ENCODE measurements at places on chromosomes 3 and 15.

GRCh38 chr15:67870868-67871408, 31.1 kb upstream of the RNU6-1 start:
- no peak for DNase-seq

DNA sequence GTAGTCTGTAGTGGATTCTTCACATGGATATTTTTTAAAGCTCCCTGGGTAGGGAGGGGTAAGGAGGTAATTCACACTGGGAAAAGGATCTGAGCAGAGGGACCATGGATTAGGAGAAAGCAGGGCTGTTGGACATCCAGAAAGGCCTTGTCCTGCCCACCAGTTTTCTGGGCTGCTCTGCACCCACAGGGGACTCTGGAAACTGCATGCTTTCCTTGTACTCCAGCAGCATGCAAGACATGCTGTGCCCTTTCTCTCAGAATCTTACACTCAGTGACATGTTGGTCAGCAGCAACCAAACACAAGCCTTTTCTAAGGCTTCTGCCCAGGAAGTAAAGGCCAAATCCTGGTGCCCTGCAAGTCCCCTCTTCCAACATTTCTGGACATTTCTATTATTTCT, 2.5 kb upstream of the FBN1 start:
- no peak for DNase-seq

DNA sequence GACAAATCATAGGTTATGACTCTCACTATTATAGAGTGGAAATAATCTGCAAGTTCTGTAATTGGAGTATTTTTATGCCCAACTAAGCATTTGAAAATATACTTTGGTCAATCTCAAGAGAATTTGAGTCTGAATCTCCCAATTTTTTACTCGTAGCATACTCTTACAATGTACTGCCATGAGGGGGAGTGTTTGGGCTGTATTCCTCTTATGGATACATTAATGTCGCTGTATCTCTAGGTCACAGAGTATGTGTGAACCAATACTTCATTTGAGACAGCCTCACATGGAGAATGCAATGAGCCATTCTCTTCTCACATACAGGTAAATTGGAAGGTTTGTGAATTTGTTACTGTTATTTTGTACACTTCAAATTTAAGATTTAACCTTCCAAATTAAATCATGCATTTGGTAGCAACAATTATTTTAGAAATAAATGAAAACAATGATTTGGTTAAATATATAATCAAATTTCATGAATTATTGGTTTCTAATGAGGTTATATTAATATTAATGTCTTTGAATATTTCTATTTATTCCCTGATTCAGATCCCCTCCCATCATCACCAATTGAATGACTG, 5.5 kb upstream of the CD200 start:
- DNase-seq = peak; percentile 78

DNA sequence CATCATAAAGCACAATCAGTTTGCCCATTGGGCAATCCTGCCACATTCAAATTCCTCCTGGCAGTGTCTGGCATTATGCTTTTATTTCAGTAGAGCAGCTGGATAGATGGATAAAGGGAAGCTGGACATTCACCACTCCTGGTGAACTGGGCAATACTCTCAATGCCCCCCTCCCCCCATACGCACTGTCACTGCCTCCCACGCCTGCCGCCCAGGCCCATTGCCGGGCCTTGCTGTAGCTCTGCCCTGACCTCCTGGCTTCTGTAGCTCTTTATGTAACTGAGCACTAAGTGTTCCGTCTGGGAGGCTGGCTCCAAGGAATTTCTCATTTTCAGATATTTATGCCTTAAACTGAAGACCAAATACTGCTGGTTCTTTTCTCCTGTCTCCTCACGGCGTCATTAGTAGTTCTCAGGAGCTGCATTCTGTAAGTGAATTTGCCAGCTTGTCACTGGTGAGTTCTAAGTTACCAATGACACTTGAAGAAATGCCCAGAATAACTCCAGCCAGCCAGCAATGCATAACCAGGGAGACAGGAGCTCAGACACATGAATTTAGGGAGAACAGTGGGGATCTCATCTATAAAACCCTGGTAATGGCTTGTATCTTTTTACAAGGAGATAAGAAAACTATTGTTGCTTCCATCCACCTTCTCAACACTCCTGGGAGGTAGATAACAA, 25.5 kb upstream of the RASGRF1 start:
- no peak for DNase-seq

GRCh38 chr3:67515778-67516177, 138.6 kb downstream of the SUCLG2 start:
- no peak for DNase-seq

DNA sequence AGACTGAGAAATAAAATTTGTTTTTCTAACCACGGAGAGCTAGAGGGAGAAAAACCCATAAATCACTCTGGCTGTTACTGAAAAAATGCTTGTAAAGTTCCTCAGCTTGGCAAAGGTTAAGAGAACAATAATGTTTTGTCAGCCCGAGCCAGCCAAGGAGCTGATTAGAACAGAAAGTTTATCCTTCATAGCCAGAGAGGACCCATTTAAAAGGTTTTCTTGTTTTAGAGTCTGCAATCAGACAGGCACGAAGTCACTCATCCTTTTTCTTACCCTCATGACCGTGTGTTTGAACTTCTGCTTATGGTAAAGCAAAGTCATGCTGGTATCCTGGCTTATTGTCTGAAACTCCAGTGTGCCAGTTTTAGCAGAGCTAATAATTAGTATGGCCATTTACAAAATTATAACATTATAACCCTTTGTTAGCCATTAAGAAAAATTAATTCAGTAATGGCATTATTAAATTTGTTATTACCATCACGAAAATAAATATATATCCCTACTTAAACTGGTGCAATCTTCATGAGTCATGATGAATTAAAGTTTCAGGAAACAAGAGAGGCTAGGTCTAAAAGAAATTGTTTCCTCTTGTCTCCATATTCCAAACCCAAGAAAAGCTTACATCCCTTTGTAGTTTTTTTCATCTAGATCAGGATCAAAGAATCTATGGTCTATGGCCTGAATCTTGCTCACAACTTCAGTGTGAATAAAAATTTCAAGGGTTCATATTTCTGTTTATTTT, 13.5 kb upstream of the STXBP5L start:
- DNase-seq = no peak

GRCh38 chr15:67114846-67115585, 49.6 kb downstream of the SMAD3 start:
- no peak for DNase-seq

DNA sequence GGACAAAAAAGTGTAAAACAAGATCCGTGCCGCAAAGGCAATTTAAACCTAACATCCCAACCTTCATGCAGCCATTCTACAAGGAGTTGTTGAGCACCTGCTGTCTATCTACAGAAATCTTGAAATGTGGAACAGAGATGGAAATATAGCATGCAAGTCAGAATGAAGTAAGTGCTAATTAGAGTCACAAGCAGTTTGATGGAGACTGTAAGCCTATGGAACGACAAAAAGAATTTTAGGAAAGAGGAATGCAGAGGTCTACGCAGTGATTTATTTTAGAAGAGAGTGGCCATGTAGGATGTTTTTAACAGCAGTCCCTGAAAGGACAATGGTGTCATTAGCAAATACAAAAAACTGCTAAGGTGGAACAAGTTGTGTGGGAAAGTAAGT, 851 bp upstream of the DCBLD2 start:
- DNase-seq = peak; percentile 25

GRCh38 chr3:197881970-197882338, 68.0 kb upstream of the RPL35A start:
- no peak for DNase-seq

DNA sequence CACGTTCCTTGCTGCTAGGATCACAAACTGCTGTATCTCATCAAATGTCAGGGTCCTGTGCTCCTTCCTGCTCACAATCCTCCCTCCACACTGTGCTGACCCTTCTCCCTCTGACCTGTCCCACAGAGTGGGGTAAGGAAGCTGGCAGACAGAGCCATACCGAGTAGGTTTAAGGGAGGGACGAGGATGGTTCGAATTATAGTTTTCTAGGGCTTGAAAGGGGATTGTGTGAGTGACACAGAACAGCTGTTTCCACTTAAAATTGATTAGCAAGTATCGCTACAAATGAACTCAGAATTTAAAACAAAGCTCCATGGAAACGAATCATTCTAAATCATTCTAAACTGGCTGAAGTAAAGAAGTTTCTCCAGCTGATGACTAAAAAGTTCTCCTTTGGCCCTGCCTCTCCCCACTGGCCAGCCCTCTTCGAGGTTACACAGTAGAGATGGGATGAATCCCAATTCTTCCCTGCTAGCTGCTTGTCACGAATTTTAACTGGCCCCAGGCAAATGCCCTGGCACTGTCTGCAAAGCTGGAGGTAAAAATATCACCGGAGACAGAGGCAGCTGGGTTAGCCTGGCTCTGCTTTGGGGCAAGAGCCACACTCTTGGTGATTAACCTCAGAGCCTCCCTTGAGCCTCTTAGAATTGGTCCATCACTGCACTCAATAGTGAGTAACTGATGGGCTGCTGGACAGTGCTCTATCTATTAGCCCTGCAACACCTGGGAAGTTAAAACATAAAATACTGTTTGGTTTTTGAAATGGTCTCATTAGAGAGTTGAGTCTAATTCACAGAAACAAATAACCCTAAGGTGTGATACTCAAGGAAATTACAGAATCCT, 194.9 kb downstream of the CHST2 start:
- DNase-seq = no peak

- no peak for DNase-seq
Observed at GRCh38 chr15:90624278-90624981, 92.7 kb upstream of the BLM start.

GRCh38 chr3:112579697-112580096, 17.9 kb downstream of the SLC35A5 start:
- no peak for DNase-seq

GRCh38 chr3:36876181-36876936, 68.5 kb downstream of the TRANK1 start:
- no peak for DNase-seq

GRCh38 chr3:59695860-59696259, 646.0 kb upstream of the CFAP20DC start:
- no peak for DNase-seq

DNA sequence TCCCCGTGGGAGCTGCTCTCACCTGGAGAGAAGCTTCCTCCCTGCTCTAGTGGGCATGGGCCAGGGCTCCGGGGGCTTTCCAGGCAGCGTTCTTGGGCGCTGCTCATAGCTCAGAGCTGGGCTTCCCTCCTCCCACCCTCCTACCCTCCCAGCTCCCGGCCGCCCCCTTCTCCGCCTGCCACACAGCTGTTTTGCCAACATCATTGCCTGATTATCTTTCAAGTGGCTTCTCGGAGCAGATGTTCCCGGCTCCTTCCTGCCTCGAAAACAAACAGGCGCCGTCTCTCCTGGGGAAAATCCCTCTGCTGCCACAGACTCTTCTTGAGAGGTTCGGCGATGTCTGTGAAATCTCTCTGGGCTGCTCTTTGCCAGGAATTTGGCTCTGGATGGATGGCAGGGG, 195.6 kb downstream of the RPLP1 start:
- DNase-seq = peak; percentile 65

- DNase-seq = no peak
Observed at GRCh38 chr3:16912400-16913263, 27.9 kb downstream of the PLCL2 start.

DNA sequence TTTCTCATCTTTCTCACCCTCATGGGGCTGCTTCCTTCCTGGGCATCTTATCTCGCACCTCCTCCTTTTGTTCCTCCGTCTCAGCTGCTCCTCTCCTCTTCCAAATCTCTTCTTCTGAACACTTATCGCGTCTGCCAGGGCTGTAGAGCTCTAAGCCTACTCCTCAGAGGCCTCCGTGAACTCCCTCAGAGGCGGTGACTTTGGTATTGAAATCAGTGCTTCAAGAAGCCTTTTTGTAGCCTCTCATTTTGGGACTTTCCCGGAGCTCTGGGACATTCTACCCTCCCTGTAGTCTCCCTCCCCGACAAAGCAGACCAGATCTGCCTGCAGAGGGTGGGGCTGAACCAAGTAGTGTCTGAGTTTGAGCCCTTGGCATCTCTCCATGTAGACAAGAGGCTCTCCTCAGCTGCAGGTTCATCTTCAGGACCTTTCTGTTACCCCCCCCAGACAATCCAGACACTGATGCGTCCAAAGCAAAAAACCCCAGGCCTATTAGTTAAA, 17.5 kb upstream of the CPNE9 start:
- DNase-seq = no peak

GRCh38 chr3:177337541-177338331, 140.5 kb upstream of the TBL1XR1 start:
- no peak for DNase-seq

DNA sequence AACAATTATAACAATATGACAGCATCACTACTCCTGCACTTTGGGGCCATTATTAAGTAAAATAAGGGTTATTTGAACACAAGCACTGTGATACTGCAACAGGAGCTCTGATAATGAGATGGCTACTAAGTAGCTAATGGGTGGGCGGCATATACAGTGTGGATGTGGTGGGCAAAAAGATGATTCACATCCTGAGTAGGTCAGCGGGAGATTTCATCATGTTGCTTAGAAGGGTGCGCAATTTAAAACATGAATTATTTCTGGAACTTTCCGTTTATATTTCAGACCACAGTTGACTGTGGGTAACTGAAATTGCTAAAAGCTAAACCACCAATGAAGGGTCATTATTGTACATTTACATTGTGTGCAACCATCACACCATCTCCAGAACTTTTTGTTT, 42.3 kb downstream of the FBXO22 start:
- DNase-seq = no peak

GRCh38 chr3:127182848-127183714, 9.8 kb upstream of the PRR23E start:
- DNase-seq = peak; percentile 86

DNA sequence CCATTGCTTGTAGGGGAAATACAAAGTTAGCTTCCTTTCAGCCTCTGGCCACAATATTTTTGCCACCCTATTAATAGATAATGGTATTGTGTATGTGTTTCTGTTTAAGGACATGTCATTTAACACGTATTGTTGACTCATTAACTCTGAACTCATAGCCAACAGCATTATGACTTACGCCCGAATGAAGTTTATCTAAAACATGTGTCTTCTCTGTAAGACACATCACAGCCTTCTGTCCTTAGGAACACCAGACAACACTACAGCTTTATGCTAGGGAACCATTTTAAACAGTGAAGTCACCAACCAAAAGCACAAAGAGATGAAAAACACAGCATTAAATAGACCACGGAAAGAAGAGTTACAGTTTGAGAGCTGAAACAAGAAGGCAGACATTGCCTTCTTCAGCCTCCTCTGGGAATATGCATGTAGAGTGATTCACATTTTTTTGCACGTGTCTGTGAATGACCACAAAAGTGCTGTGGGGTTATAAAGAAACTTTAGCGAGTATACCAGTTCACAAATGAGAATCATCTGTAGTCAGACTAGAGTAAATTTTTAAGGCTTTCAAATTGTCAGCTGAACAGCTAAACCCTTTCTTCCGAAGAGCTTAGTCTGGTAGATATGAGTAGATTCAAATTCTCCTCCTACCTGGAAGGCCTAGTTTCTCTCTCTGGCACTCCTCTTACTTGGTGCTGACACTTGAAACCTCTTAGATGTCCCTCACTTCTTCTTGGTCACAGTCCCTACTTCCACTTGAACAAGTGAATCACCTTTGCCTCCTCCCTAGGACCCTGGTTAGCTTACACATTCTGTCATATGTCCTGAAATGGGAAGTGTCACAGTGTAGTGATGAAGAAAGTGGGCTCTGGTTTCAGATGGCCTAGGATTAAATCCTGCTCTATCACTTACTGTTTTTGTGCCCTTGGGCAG, 32.2 kb downstream of the MCTP2 start:
- no peak for DNase-seq

- DNase-seq = no peak
Observed at GRCh38 chr3:151541178-151541577, 80.3 kb upstream of the IGSF10 start.
